ENCODE measurements at places on chromosomes 12 and 14. TPM values are rescaled to one million over a fixed set of nuclear protein-coding genes. Genes with fewer than 3 reads are reported as not detected.

SYNDIG1L gene
- 0.14 TPM for total RNA-seq

TEP1 gene
- total RNA-seq = 44.8 TPM

C14orf93 gene
- total RNA-seq = 8.8 TPM

GPR132 gene
- total RNA-seq = not detected

CEBPE gene
- total RNA-seq = not detected

CLEC6A gene
- total RNA-seq = not detected

CCDC197 gene
- not detected for total RNA-seq

NXPH4 gene
- not detected for total RNA-seq

CCDC92 gene
- 7.4 TPM for total RNA-seq

DBX2 gene
- not detected for total RNA-seq

NKX2-1 gene
- total RNA-seq = not detected

SPTB gene
- not detected for total RNA-seq

MYO1A gene
- not detected for total RNA-seq

CD4 gene
- total RNA-seq = 8.4 TPM
